ENCODE measurements at places on chromosomes 13 and 19.
A peak's percentile ranks its signal among the peaks of the same experiment; 100 is the strongest.

DNA sequence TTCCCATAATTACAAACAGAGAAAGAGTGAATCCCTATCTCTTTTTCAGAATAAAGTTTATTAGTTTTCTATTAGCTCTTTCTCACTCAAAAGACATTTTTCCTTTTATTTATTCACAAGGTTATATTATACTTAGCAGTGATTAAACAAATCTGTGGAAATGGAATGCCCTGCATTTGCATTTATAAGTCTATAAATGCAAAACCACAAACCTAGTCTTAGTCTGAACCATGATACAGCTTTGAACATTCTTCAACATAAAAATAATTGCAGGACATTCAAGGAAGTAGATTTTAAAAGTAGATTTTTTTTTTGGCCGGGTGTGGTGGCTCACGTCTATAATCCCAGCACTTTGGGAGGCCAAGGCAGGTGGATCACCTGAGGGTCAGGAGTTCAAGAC is 8.3 kb downstream of the XPO4 start:
- DNase-seq, result no peak

DNA sequence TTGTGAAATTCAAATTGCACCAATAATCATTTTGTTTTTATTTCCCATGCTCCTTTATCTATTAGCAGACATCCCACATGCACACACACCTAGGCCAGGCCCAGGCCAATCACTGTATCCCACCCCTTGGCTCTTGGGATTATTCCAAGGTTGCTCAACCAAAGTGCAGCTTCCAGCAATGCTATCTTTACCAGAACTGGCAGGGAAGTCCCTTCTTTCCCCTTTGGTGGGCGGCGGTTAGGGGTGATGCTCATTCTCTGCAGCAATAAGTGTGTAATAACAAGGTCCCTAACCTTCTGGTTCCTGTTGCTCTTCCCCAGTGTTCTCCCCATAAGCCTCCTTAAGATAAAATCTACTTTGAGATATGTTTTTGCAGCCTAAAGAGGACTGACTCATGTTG is 18.3 kb upstream of the KCTD12 start:
- DNase-seq, result no peak

- DNase-seq, result no peak
Observed at GRCh38 chr19:52935434-52935833, 12.2 kb upstream of the ZNF888 start.

- DNase-seq, result no peak
Observed at GRCh38 chr13:95209109-95209508, 92.1 kb downstream of the ABCC4 start.

- DNase-seq, result no peak
Observed at GRCh38 chr19:31770223-31770622, 421.0 kb upstream of the TSHZ3 start.

GRCh38 chr19:1756705-1757465 is 3.6 kb downstream of the ONECUT3 start:
- no peak for DNase-seq

DNA sequence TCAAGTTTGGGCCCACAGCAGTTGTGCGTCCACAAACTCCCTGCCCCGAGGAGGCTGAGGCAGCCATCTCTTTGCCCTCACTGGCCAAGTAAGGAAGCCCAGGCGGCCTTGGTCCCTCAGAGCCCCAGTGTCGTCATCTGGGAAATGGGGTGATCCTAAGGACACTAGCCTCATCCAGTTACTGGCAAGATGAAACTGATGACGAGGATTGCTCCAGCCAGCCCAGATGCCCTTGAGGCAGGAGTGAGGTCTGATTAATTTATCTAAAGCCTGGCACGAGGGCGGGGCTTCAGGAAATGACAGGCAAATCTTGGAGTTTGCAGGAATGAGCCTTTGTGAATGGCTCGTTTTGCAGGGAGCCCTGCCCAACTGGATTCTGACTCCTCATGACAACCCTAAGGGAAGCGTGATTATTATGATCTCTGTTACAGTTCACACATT is 5.6 kb downstream of the LIPE start:
- DNase-seq, result no peak

DNA sequence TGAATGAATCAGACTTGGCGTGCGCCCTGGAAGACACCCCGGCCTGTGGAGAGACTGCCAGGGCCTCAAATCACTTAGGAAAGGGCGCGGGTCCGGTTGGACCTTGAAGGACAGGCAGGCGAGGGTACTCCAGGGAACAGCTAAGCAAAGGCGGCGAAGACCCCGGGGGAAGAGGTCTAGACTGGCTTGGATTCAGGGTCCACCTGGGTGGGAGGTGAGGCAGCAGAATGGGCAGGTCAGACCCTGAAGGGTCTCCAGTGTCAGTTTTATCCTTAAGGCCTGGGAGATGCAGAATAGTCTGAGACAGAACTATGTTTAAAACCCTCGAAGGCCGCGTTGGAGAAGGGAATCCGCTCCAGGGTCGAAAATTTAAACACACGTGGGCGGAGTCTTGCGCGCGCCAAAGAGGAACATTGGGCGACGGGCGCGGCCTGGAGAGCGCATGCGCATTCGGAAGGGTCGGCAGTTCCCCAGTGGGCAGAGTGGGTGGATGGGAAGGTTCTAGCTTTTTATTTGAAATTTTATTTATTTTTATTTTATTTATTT is 567 bp upstream of the SMG9 start:
- DNase-seq, result peak; percentile 74

- DNase-seq, result no peak
Observed at GRCh38 chr13:102484329-102484728, 82.5 kb upstream of the FGF14 start.

DNA sequence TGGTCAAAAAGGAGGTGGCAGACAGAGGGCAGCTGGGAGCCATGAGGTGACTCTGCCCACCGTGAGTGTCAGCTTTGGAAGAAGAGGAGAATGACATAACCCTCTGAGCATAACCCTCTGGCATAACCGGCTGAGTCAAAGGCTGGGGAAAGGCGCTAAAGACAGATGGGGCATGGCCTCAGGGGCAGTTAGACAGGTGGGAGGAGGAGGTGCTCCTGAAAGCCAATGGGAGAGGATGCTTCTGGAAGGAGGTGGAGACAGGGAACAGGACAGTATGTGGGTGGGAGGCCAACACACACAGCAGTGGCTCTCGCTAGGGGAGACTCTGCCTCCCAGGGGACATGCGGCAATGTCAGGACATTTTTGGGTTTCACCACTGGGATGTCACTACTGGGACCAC is 17.1 kb downstream of the ELAVL1 start:
- DNase-seq, result no peak

GRCh38 chr19:39867133-39867532 is 21.0 kb upstream of the FBL start:
- no peak for DNase-seq

DNA sequence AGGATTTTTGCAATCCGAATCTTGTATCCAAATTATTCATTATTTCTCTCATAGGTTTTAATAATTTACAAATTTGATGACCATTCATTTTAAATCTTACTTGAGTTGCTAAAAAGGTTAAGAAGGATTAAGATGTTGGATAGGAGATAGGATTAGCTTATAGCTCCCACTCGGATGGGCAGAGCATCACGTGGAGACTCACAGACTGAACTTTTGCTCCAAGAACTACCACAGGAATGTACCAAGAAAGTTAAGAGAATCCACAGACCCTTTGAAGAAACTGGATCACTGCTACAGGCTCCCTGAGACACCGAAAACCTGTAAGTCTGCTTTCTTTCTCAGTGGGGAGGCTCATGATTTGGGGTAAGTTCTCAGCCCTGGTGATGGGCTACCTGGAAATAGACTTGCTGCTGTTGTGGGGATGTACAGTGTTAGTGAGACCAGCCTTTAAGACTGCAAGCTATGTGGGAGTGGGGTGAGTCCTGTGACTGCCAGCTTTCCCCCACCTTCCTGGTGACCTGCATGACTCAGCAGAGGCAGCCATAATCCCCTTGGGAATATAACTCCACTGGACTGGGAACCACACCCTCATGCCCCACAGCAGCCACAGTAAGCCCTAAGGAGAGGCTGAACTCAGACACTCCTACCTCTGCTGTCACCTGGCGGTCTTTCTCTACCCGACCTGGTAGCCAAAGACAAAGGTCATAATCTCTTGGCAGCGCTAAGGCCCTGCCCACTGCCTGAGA is 1458.0 kb downstream of the OLFM4 start:
- DNase-seq, result no peak

GRCh38 chr19:53158119-53158656 is 665 bp downstream of the ZNF347 start:
- DNase-seq, result no peak

GRCh38 chr13:20359335-20359734 is 127.2 kb upstream of the GJB6 start:
- no peak for DNase-seq

DNA sequence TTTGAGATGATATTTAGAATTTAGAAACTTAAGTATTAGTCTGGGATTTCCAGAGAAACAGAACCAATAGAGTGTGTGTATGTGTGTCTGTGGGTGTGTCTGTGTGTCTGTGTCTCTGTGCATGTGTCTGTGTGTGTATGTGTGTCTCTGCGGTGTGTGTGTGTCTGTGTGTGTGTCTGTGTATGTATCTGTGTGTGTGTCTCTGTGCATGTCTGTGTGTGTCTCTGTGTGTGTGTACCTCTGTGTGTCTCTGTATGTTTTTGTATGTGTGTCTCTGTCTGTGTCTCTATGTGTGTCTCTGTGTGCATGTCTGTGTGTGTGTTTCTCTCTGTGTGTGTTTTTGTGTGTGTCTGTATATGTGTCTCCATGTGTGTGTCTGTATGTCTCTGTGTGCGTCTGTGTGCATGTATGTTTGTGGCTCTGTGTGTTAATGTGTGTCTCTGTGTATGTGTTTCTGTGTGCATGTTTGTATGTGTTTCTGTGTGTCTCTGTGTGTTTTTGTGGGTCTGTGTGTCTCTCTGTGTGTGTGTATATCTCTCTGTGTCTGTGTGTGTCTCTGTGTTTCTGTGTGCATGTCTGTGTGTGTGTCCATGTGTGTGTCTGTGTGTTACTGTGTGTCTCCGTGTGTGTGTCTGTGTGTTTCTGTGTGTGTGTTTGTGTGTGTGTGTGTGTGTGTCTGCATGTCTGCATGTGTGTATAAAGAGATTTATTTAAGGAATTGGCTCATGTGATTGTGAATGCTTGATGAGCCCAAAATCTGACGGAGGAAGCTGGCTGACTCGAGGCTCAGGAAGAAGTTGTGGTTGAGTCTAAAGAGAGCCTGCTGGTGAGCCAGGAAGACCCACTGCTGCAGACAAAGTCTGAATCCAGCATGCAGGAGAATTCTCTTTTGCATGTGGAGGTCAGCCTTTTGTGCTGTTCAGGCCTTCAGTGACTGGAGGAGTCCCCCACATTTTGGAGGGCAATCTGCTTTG is 22.2 kb downstream of the GPR42 start:
- DNase-seq, result no peak

GRCh38 chr13:71576571-71576970 is 290.4 kb downstream of the DACH1 start:
- DNase-seq, result no peak

GRCh38 chr19:18319591-18320135 is 3.2 kb downstream of the LSM4 start:
- no peak for DNase-seq

DNA sequence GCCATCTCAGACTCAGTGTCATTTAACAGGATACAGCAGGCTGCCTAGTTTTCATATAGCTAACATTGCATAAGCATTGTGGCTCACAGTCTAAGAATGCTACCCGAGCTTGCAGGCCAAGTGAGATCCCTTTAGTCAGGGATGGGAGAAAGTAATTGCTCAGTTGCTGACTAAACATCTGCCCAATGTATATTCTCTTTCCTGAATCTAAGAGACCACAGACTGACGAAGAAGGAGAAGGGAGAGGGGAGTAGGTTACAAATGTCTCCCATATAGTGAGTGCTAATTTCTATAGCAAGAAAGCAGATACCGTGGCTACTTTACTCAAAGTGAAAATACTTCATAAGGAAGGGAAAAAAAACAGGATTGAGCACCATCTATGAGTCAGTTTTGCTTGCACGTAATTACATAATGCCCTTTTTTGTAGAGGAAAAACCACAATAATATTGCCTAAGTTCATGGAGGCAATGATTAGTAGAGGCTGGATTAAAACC is 453.9 kb downstream of the COG6 start:
- no peak for DNase-seq

DNA sequence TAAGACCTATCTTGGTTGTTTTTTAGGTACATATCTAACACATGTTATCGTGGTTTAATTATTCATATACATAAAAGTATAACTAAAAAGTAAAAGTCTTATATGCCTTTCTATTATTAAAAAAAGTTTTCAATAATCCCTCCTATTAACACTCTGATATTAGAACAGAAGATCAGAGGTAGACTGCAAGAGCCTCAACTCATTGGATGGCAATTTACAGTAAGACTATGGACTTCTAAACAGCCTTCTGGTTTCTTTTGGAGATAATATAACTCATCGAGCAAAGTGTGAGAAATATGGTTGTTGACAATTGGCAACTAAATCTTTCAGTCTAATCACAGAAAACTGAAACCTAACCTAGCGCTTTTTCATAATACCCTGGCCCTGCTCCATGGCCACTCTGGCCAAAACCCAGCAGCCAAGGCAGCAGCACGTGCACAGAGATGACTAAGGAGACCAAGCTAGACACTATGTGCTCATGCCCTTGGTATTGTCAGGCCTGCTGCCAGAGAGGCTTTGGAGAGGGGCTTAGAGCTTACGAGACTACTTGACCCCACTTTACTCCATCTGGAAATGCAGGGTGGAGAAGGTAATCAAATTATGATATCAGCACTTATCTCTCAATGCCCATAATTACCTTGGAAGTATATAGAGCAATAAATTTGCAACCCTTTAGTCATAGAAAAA is 40.6 kb upstream of the EEF1AKMT1 start:
- DNase-seq, result no peak

GRCh38 chr13:61795580-61795979 is 379.9 kb upstream of the PCDH20 start:
- DNase-seq, result no peak

GRCh38 chr13:97491452-97491851 is 57.5 kb downstream of the RAP2A start:
- no peak for DNase-seq

GRCh38 chr19:8001995-8002849 is 3.2 kb downstream of the ELAVL1 start:
- peak; percentile 63 for DNase-seq

DNA sequence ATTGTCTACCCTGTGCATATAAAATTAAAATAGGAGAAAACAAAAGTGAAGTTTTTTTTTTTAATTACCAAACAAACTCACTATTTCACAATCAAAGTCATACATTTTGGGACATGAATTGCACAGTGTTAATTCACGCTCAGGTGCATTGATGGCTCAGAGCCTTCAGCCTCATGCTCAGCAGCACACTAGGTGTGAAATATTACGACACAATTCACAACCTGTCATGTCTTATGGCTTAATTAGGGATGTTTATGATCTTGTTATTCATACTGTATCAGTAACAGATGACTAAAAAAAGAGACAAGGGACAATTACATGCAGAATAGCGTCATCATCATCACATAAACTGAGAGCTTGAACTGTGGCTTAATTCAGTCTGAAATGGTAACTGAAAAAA is 2005.5 kb upstream of the PCDH20 start:
- DNase-seq, result no peak

- no peak for DNase-seq
Observed at GRCh38 chr19:11736696-11737095, 2.0 kb downstream of the ZNF823 start.

- DNase-seq, result peak; percentile 67
Observed at GRCh38 chr13:46179491-46179908, 2.5 kb downstream of the LCP1 start.

- no peak for DNase-seq
Observed at GRCh38 chr13:23292586-23292985, 111.8 kb downstream of the SGCG start.
